ENCODE measurements at places on chromosomes 3 and 15.

DNA sequence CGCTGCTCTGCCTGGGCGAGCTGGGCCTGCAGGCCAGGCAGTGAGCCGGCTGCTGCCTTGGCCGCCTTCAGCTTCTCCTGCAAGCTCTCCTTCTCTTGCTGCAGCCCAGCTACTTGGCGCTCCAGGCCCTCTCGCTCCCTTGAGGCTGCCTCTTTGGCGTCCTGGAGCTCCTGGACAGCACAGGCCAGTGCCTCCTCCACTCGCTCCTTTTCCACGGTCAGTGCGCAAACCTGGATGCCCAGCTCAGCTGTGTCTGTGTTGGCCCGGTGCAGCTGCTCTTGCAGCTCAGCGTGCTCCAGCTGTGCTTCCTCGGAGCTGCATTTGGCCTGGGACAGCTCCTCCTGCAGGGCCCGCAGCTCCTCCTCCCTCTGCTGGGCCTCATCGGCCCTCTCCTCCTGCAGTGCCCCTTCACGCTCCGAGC is 23.1 kb downstream of the CXCR6 start:
- no peak for DNase-seq

DNA sequence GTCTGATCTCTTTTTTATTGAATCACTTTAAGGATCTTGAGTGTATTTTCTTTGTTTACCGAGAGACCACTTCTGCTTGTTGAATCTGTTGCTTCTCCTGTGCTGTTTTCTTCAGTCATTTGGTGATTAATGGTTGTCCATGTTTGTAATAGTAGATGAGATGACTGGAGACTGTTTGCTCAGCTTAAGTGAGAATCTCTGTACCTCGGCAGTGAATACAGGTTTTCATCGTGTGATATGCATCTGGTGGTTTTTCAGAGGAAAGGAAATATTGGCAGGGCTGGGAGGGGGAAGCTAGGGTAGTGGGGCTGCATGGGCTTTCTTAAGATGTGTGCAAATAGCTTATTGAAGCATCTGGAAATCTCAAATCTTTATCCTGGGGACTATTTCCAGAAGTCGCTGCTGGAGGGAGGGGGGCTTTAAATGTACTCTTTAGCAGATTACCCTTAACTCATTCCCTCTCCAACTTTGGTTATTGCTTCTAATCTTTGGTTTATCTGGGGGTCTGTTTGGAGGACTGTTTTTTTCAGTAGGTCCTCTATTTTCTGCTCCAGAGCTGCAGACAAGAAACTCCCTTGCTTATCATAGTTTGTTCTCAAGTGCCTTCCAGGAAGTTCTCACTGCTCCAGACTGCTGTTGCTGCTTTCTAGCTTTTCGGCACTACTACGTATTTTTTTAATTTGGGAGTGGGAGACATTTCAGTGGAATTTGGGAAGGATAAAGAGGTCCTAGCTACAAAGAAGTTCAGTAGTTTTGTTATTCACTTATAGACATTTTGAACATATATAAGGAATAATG is 19.4 kb downstream of the CMTM8 start:
- DNase-seq = no peak

DNA sequence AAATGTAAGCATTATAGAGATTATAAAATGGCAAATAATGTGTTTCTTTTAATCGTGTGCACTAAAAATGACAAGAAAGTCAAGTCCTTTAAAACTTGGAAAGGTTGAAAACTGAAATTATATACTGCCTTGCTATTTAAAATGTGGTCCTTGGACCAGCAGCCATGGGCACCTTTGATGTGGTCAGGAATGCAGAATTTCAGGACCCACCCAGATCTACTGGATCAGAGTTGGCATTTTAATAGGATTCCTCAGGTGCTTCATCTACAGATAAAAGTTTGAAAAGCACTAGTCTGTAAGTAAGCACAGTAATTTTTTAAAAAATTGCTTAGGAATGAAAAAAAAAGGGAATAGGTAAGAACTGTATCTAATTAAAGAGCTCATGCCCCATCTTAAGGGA is 55.8 kb downstream of the ADAMTS9 start:
- no peak for DNase-seq

DNA sequence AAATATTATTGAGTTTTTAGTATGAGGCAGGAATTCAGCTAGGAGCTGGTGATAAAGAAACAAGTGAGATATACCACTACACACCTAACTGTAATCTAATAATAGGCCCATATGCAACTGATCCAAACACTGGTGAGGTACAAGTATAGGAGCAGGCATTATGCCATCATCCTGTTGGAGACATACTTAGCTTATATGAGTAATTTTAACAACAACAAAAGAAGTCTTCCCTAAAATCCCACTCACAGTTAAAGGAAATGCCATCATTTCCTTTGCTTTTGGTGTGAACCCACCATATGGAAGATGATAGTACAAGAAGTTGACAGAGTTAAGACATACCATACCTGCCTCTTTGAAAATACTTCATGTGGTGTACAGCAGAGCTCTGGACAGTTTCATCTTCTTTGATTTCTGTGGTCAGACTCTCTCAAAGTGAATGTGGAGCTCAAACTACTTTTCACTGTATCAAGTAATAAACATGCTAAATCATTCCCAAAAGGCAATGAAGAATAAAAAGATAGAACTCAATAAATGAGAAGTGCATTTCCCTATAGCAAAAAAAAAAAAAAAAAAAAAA is 85.5 kb downstream of the CD200R1L start:
- peak; percentile 66 for DNase-seq

- no peak for DNase-seq
Observed at GRCh38 chr3:193569119-193569518, 14.4 kb upstream of the ATP13A4 start.

- no peak for DNase-seq
Observed at GRCh38 chr3:158717576-158717975, 14.7 kb downstream of the RARRES1 start.

GRCh38 chr3:181805703-181806102 is 94.0 kb downstream of the SOX2 start:
- no peak for DNase-seq

DNA sequence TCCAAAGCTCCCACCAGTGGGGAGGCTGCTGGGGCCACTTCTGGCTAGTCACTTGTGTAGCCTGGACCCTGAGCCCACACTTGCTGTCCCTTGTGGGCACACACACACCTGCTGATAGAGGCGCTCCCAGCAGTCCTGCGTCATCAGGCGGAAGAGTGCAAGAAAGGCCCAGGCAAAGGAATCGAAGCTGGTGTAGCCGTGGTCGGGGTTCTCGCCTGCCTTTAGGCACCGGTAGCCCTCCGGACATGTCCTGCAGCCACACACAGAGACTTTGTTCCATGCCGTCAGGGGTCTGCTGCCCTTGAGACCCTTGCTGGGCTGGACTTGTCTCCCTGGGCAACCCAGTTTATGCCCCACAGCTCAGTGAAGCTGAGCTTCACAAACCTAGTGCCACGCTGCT is 42.9 kb downstream of the SCN5A start:
- no peak for DNase-seq

DNA sequence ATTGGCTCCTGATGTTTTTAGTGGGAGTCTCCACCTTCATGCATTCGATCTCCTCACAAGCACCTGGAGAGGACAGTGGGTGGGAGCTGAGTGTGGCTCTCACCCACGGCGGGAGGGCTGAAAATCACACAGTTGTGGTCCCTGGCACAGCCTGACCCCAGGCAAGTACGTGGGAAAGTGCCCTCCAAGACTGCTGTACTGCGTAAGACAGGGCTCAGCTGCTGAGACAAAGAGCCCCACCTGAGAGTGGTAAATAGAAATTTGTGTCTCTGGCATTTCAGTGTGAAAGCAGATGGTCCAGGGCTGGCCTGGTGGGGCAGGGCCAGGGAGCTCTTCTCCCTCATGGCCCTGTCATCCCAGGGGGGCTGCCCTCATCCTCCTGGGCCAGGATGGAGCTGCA is 77.4 kb upstream of the IQSEC1 start:
- no peak for DNase-seq

DNA sequence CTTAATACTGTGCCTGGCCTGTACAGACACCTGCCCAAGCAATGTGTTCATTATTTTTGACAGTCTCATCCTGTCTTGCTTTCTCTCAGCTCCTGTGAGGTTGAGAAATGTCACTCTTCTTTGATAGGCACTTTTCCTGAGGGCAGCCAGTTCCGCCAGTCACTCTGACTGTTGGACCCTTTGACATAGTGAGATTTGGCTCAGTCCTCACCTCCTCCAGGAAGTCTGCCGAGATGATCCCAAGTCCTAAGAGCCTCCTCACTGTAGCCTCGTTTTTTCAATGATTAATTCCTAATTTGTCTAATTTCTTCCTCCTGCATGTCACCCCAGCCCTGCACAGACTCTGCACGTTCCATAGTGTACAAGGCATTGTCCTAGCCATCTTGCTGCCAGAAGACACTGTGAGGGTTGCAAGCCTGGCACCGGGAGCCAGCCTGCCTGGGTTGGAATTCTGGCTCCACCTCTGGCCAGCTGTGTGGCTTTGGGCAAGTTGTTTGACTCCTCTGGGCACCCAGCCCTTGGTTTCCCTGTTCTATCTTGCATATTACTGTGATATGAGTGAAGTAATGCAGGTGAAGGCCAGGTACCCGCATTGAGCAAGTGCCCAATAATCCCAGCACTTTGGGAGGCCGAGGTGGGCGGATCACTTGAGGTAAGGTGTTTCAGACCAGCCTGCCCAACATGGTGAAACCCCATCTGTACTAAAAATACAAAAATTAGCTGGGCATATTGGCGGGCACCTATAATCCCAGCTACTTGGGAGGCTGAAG is 24.3 kb downstream of the RPLP1 start:
- no peak for DNase-seq

Data from fibroblast of mammary gland (primary cell).